ENCODE measurements at places on chromosomes 6 and 20.

- no peak for DNase-seq
Measured at GRCh38 chr6:168711666-168712300, 270.8 kb downstream of the SMOC2 start.

- no peak for DNase-seq
Measured at GRCh38 chr6:169045486-169045885, 208.2 kb downstream of the THBS2 start.

- DNase-seq = no peak
Measured at GRCh38 chr6:42257063-42257462, 39.4 kb upstream of the MRPS10 start.

- DNase-seq = no peak
Measured at GRCh38 chr6:158977382-158977781, 22.6 kb downstream of the RSPH3 start.

DNA sequence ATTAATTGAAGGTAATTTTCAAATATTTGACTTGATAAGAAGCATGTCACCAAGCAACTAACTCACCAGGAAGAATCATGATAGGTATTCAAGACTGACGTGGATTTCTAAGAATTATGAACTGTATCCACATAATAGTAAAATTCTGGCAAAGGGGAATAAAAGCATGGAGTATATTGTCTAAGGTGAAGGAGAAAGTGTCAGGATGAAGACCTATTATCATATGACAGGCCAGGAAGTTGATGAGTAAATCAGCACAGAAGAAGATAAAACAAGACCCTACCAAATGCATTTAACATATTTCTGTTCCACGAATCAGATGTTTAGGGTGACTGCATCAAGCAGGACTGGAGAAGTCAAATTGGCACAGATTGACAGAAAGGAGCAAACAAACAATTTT lies 362.7 kb upstream of the MMS22L start:
- DNase-seq = no peak

- no peak for DNase-seq
Measured at GRCh38 chr6:37149745-37150144, 20.2 kb upstream of the PIM1 start.

- DNase-seq = no peak
Measured at GRCh38 chr20:47278907-47279348, 77.6 kb downstream of the ZMYND8 start.

- DNase-seq = no peak
Measured at GRCh38 chr6:4345543-4345942, 210.2 kb upstream of the ECI2 start.

DNA sequence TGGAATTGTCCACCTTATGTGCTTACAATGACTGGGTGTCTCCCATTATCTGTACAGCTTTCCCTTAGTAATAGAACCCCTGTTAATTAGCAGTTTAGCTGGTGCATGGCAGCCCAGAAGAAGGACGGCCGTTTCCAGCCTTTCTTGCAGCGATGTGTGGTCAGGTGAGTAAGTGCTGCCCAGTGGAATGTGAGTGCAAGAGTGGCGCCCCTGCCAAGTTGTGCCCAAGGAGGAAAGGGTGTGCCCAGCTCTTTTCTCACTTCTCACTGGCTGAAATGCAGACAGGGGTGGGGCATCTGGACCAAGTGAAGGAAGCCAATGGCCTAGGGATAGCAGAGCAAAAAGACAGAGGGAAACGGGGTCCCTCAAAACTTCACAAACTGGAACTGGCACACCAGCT lies 296.8 kb downstream of the PREX1 start:
- DNase-seq = no peak

DNA sequence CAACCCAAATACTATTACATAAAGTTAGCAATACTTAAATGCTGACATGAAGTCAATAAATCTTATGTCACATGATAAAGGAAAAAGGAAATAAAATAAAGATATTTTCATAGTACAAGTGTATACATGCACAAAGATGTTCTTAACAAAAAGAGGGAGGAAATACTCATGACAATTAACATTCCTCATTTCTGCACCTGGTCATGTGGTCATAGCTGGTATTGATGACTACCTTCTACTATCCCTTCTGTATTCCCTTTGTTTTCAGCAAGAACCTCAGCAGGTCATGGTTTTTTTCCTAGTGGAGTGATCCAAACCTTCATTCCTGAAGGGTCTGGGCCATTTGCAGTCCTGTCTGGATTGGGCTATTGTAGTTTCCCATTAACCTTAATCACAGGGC lies 43.5 kb upstream of the FYN start:
- DNase-seq = no peak

- DNase-seq = no peak
Measured at GRCh38 chr6:151452750-151453427, 963 bp upstream of the RMND1 start.
